ENCODE measurements at places on chromosomes 13 and 19. TPM values are rescaled to one million over a fixed set of nuclear protein-coding genes. Genes with fewer than 3 reads are reported as not detected.

LRP3 gene
- total RNA-seq, result 11.2 TPM

IL4I1 gene
- 0.64 TPM for total RNA-seq

DNA sequence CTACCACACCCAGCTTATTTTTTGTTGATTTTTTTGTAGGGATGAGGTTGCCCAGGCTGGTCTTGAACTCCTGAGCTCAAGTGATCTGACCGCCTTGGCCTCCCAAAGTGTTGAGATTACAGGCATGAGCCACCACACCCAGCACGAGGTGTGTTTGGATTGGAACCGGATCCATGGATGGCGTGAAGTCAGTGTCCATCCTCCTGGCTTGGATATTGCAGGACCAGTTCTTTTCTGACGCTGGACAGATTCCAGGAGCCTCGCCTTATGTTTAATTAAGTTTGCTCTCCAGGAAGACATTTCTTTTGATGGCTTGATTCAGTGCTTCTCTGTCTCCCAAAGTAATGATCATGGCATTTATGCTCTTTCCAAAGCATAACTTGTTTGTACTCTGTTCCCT, 14.4 kb upstream of the RFXAP start:
- no peak for DNase-seq

GRCh38 chr13:40169476-40169875, 497.0 kb downstream of the FOXO1 start:
- no peak for DNase-seq

GRCh38 chr19:44573627-44574026, 39.7 kb upstream of the IGSF23 start:
- DNase-seq, result peak; percentile 87

GRCh38 chr19:2478278-2478755, 2.4 kb downstream of the GADD45B start:
- DNase-seq, result peak; percentile 83

GRCh38 chr13:93775507-93776108, 549.0 kb downstream of the GPC6 start:
- DNase-seq, result peak; percentile 49

GRCh38 chr13:55554741-55555140, 1586.0 kb upstream of the PRR20A start:
- no peak for DNase-seq

- DNase-seq, result no peak
Measured at GRCh38 chr19:34766386-34766785, 6.6 kb downstream of the ZNF599 start.

- no peak for DNase-seq
Measured at GRCh38 chr19:4589579-4590410, 30.3 kb upstream of the SEMA6B start.

GRCh38 chr19:45471931-45472562, 4.3 kb downstream of the FOSB start:
- no peak for DNase-seq

DNA sequence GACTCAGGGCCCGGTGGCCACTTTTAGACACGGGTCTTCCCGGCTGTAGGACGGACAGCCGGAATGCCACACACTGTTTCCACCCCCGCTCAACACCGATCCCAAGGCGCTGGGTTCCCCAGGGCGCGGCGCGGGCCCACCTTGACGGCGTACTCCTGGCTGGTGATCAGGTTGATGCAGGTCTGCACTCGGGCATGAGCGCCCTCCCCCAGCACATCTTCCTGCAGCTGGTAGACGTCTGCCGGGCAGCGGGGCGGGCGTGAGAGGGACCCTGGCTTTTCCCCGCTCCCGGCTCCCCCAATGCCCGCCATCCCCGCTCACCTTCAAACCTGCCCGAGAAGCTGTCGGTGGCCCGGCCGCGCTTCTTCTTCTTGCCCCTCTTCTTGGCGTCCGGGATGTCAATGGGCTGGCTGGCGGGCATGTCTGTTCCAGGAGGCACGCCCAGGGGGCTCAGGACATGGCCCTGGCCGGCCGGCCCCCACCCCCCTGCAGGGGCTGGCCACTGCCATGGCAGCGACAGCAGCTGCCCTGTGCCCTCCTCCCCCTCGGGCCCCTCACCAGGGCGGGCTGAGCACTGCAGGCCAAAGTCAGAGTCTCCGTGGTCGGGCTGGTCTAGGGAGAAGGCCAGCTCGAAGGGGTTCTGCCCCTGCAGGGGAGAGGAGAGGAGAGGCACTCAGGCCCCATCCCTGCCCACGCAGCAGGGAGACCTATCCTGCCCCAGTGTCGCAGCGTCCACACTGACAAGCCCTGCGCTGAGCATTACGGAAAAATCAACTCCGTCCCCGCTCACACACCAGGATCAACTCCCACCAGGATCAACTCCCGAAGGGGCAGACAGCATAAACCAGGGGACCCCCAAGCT, 4.8 kb downstream of the MKNK2 start:
- no peak for DNase-seq
